ENCODE measurements at places on chromosomes 11 and 22.

DNA sequence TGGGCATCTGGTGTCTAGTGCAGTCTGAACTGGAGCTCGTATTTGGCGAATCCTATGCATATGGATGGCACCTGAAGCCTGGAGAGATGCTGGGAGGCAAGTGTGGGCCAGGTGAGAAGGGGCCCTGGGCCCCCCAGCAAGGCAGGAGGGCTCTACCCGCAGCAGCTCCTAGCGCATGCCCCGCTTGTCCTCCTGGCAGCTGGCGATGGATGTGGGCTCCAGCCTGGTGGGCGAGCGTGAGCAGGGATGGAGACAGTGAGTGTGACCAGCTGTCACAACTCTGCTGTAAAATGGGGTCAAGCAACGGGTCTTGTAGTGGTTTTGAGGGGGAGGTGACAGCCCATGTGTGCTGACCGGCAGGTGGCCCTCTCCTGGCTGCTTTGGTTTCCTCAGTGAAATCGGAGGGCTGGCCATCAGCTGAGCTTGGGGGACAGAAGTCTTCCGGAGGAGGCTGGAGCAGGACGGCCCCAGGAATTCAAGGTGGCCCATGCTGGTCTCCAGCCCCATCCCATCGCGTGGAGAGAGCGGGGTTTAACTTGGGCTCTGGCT lies 12.0 kb downstream of the FRMD8 start:
- DNase-seq, result no peak

GRCh38 chr11:83127310-83127637 lies 29.7 kb upstream of the PCF11 start:
- DNase-seq, result no peak

GRCh38 chr11:11843642-11844041 lies 1.9 kb downstream of the USP47 start:
- peak; percentile 24 for DNase-seq

DNA sequence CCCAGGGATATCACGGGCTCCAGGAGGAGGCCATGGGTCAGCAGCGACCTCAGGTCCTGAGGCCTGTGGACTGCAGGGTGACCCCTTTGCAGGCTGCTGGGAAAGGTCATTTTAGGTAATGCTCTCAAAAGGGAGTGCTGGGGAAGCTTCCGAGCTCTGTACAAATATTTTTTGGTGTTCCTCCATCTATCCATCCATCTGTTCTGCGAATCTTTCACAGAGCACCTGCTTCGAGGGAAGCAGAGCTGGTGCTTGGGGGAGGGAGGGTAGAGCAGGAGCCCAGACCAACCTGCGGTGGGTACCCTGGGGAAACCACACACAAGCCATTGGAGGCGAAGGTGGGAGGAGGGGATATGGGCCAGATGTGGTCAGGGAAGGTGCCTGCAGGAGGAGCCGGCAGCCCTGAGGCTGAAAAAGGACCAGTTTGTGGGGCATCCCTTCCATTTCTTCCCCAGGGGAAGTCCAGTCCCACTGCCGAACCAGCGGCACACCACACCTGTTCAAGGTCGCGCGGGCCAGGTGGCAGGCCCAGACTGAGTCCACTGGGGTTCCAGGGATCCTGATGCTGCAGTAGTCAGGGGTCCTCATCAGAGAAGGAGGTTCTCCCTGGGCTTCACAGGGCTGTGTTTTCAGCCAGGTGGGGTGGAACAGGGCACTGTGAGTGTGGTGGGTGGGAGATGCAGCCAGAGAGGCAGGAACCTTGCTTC lies 13.1 kb downstream of the GNAZ start:
- DNase-seq, result no peak

- DNase-seq, result peak; percentile 80
Measured at GRCh38 chr11:62539238-62539925, 7.2 kb downstream of the AHNAK start.

DNA sequence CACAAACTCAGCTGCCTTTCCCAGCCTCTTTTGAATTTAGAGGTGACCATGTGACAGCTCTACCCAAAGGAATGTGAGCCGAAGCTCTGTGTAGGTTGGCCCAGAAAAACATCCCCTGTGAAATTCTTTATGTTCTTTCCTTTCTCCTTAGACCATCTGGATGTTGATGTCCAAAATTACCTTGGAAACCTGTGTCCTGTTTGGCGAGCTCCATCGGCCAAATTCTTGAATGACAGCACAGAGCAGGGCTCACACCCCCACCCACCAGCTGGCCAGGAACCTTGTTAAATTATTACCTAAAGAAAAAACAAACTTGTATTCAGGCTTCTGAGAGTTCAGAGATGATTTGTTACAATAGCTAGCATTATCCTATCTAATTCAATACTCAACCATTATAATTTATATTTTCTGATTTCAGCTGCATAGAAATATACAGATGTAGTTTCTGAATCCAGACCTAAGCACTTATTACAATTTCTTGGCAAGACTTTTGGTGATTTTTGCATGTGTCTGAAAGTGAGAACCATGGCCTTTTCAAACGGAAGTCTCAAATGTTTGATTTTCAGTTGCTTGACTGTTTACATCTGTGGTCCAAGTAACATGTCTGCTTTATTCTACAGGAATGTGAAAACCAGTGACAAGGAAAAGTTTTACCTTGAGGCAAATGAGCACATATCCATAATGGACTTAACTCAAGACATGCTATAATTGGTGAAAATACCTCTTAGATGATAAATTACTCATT lies 554.2 kb downstream of the NTM start:
- no peak for DNase-seq

DNA sequence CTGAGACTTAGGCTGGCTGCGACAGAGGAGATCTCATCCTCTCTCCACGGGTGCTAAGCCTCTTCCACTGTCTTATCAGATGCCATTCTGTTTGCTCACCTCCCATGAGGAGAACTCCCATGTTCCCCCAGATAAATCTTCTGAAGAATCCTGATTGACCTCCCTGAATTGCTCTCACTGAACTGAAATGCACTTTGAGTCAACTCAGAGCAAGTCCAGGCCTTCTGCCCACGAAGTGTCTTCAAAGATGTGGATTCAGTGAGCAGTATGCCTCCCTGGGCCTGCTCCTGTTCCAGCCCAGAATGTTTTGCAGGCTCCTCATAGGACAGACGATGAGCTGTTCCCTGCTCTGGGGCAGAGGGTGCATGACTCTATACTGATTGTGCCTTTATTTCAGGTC lies 17.4 kb downstream of the TUB start:
- DNase-seq, result no peak

DNA sequence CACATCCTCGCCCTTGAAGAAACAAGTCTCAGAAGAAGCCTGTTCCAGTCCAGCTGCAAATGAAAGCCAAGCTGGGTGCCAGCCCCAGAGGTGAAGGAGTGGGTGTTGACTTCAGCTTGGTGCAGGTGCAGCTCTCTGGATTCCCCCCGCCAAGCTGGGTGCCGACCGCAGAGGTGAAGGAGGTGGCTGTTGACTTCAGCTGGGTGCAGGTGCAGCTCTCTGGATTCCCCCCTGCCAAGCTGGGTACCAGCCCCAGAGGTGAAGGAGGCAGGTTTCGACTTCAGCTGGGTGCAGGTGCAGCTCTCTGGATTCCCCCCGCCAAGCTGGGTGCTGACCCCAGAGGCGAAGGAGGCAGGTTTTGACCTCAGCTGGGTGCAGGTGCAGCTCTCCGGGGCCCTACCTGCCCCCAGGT lies 1234.0 kb downstream of the TBC1D22A start:
- DNase-seq, result no peak

DNA sequence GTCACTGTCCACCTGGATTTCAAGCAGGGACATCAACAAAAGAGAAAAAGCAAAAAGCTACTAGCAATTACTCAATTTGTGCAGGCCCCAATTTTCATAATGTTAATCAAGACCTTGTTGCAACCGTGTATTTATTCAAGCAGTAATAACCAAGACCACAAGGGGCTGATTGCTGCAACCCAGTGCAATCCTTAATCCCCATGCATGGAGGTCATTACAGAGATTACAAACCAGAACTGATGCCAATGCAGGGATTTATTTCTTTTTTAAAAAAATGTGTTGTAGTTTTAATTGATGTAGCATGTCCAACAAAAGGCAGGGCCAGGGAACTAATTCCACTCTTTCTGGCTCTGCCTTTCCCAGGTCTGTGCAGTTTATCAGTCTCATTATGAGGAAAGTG lies 18.4 kb downstream of the TECTA start:
- no peak for DNase-seq

- no peak for DNase-seq
Measured at GRCh38 chr11:2515401-2516275, 70.8 kb downstream of the KCNQ1 start.

DNA sequence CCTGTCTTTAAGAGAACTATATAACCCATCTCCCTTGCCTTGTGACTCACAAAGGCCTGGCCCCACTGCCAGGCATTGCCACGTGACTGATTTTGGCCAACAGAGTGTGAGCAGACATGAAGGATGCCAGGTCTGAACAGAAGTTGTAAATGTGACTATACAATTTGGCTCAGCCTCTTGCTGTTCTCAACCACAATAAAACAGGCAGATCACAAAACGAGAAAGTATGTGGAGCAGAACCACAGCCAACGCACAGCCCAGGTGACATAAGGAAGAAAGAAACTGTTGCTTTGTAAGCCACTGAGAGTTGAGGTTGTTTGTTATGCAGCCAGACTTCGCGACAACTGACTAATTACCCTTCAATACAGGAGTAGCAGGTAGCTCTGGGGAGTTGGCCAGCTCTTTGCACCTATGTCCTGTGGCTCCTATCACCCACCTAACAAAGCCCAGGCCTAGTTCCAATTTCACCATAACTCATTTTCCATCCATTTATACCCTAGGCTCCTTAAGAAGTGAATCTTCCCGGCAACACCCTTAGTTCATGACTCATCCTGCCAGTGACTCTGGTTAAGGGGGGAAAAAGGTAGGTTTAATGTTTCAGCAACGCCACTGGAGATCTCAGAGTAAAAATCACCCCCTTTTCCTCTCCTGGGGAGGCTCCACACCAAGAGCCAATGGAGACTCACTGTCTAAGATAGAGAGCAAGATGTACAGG lies 53.7 kb downstream of the GALNT18 start:
- DNase-seq, result no peak

- DNase-seq, result no peak
Measured at GRCh38 chr11:66011239-66011784, 496 bp upstream of the CST6 start.

DNA sequence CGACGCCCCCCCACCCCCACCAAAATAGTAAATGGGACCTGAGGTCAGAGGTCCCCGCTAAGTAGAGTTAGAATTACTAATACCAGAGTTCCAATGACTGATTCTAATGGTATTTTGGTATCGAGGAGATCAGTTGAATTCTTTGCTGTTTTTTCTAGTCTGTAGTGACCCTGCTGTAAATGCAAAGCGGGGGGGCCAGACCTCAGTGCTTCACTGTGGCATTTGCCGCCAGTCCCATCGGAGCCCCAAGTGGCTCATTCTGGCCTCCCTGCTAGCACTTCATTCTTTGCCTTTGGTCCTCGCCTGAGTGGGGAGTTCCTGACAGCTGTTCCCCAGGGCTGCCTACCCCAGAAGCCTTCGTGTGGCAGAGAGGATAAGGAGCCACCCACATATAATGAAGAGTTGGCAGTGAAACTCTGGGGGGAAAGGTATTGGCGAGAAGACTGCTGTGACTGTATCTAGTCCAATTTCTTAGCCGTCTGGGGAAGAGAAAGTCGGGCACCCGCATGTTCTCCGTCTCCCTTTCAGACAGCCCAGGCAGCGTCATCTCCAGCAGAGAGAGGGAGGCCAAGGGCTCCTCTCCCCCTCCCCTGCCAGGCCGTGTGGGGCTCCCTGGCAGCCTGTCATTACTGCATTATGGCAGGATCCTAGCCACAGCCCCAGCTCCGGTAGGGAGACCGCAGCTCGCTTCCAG lies 19.4 kb upstream of the CABP7 start:
- DNase-seq, result peak; percentile 52

- DNase-seq, result no peak
Measured at GRCh38 chr11:20887137-20887536, 217.8 kb downstream of the NELL1 start.

DNA sequence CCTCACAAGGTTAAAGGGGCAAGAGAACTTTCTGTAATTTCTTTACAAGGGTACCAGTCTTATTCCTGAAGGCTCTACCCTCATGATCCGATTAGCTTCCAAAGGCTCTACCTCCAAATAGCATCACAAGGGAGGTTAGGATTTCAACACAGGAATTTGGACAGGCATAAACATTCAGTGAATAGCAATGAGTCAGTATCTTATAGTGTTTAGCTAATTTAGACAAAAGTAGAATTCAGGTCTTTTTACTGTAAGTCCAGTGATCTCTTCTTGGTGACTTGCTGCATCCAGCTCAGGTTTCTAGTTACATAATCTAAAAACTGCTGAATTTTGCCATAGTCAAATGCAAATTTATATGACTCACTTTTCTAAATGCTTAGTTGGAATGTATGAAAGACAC lies 1995.6 kb upstream of the RAG2 start:
- no peak for DNase-seq

- DNase-seq, result no peak
Measured at GRCh38 chr22:32158712-32159533, at the start of gene C22orf42. C22orf42 (minus strand) TSS chr22:32159303; CDS start chr22:32159215, 88 bp downstream.

DNA sequence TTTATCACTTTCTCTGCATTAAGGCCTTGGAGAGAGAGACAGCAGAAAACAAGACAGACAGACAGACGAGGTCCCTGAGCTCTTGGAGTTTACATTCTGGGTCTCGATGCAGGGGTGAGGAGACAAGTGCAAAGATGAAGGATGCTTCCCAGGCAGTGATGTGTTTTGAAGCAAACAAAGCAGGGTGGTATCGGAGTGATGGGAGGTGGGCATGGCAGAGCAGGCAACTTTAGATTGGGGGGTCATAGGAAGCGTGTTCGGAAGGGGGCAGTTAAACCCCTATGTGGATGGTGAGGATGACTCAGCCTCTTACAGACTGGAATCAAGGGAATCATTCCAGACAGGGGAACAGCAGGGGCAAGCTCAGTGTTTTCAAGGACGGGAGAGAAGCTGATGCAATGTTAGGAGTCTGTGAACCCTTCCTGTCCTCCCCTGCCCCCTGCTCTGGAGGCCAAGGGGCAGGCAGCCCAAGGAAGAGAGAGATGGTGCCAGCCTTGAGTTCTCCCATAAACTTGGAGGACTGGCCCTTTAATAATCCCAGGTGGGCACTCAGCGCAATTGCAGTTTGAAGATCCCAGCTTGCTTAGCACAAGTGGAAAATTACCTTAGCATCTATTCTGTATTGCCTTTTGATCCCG lies 180.2 kb downstream of the CHST1 start:
- no peak for DNase-seq

GRCh38 chr11:7485186-7486097 lies at the start of gene OLFML1:
OLFML1 (plus strand) TSS chr11:7485506; CDS start chr11:7485876, 370 bp downstream.
- DNase-seq, result no peak

- peak; percentile 19 for DNase-seq
Measured at GRCh38 chr11:85627332-85627997, at the start of gene DLG2. DLG2 (minus strand) TSS chr11:85627344.
